ENCODE measurements at places on chromosomes 4 and X. TPM values are rescaled to one million over a fixed set of nuclear protein-coding genes. Genes with fewer than 3 reads are reported as not detected.

Gene NCAPG
- 4.3 TPM for total RNA-seq

Gene RAB33A
- total RNA-seq, result 0.43 TPM

Gene SMIM10L2A
- total RNA-seq, result 0.95 TPM

Gene PRPS2
- 18.0 TPM for total RNA-seq

Gene STPG2
- total RNA-seq, result 0.17 TPM

Gene NIPAL1
- total RNA-seq, result 0.54 TPM

Gene FRMD7
- total RNA-seq, result not detected

Gene PAK3
- total RNA-seq, result 1.7 TPM

Gene RHOXF2
- not detected for total RNA-seq

Gene CCNA2
- total RNA-seq, result 11.2 TPM

Gene ERCC6L
- total RNA-seq, result 0.95 TPM

Data from dermis lymphatic vessel endothelial cell (primary cell).